Right renal cortex interstitium (tissue), 3 donors: ENCODE measurements at places on chromosomes 2 and 18.

- no peak for DNase-seq
These were observed 126.3 kb upstream of the SERTAD2 start for GRCh38 chr2:64780041-64780440.

- DNase-seq, result no peak
These were observed 150.6 kb upstream of the DOCK10 start for GRCh38 chr2:225192869-225193268.

GRCh38 chr2:132797556-132797955, 127.6 kb upstream of the LYPD1 start:
- no peak for DNase-seq

- DNase-seq, result no peak
These were observed 219.7 kb upstream of the STK17B start for GRCh38 chr2:196391149-196391479.
